IPS DF 19.7 (cell line): ENCODE measurements at places on chromosomes 5 and 9.

GRCh38 chr9:130635306-130635705, 29.1 kb upstream of the PRDM12 start:
- no peak for DNase-seq

- DNase-seq: no peak
Measured at GRCh38 chr5:34957321-34957720, 28.0 kb downstream of the DNAJC21 start.

GRCh38 chr5:106854105-106854687, 816.5 kb downstream of the EFNA5 start:
- no peak for DNase-seq

DNA sequence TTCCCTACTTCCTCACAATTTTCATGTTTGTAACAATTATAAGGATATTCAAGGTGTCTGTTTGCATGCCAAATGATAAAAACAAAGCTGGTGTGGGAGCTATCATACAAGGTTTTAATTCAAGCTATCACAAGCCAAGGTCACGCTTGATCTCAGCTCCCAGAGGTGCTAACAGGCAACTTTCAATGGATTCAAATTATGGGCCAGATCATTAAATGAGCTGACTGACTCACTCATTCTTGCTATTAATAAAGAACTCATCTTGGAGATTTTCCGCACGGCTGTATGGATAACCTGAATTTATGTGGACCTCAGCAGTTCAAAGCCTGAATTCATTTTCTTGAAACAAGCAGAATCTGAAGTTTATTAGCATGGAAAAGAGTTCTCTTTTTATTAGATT, 267.3 kb upstream of the CDH6 start:
- DNase-seq: no peak

DNA sequence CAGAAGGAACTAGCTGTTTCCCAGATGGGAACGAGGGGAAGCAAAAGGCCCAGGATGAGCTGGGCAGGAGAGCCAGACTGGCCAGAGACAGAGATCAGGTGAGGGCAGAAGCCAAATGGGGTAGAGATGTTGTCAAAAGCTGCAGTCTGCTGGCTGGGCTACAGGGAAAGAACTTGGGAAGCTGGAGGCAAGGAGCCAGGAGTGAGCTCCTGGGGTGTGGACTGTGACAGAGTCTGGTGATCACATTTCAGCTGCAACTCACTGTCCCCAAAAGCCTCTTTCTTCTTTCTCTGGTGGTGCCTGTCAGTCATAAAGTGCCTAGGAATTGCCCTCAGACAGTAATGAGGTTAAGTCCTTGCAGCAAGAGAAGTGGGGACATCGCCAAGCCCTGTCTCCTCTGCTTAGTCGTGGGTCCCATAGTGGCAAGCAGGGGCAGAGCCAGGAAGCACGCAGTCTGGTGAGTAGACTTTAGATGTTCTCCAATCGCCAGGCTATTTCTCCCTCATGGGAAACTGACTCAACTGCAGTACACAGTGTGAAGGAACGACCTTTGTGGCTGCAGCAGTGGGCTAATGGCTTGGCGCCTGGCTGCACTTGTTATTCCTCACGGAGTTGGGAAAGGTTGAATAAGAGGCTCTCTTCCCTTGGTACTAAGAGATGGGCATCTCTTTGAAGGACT, 2.5 kb upstream of the FSD1L start:
- DNase-seq: no peak

GRCh38 chr9:135802876-135803419, 101.0 kb downstream of the KCNT1 start:
- DNase-seq: no peak

DNA sequence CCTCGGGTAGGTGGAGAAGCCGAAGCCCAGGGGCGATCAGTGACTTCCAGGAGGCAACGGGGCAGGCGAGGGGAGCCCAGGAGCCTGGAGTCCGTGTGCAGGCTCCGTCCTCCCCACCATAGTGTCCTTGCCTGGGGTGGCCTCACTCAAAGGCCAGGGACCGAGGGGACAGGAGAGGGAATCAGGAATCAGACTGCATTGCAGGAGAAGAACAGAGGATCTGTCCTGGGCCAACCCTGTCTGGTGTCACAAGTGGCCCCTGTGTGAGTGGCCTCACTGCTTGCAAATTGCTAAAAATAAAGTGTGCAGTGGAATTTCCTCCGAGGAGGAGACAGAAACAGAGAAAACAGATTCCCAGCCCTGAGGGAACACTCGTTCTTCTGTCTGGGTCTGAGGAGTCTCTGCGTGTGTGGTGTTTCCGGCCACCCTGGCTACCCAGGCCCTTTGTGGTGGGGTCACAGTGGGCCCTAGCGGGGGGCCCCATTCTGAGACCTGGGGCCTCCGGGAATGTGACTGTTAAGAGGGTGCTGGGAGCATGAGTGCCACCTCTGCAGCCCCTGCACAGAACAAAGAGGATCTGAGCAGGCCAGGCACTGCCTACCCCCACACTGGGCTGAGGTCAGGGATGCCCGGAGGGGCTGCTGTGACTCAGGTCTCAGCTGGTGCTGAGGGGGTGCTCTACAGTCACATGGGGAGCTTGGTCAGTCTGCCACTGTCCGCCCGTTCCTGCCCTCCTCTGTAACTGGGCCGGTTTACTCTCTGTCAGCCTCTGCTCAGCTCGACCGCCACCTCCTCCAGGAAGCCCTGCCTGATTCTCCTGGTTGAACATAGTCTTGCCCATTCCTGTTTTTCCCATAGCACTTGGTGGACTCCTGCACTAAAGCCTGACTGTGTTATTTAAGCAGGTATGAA, 7.4 kb downstream of the TRAF1 start:
- DNase-seq: no peak
